A549 treated with CpdA at 1 μM for 4 hours (cell line): ENCODE measurements at places on chromosomes 4 and X. TPM values are rescaled to one million over a fixed set of nuclear protein-coding genes. Genes with fewer than 3 reads are reported as not detected.

Gene TBX22
- not detected in 5 replicates for total RNA-seq

Gene FAM236B
- not detected in 5 replicates for total RNA-seq

Gene ZFP92
- total RNA-seq = 0.41 to 0.73 TPM (median 0.56 TPM) in 5 replicates

Gene AMOT
- total RNA-seq = 0.02 to 0.54 TPM (median 0.07 TPM) in 3 of 5 replicates, not detected in the others

Gene STS
- 2.0 to 2.5 TPM (median 2.3 TPM) in 5 replicates for total RNA-seq

Gene POF1B
- 2.2 to 3.4 TPM (median 2.9 TPM) in 5 replicates for total RNA-seq

Gene ABCG2
- 20.6 to 24.1 TPM (median 21.2 TPM) in 5 replicates for total RNA-seq

Gene CXXC4
- total RNA-seq = 0.03 TPM in 2 of 5 replicates, not detected in the others

Gene FAT4
- total RNA-seq = 1.1 to 2.7 TPM (median 1.1 TPM) in 5 replicates

Gene LRAT
- not detected in 5 replicates for total RNA-seq

Gene MAGEA4
- total RNA-seq = not detected in 5 replicates

Gene GAGE12G
- total RNA-seq = not detected in 5 replicates

Gene PDCL2
- not detected in 5 replicates for total RNA-seq

Gene RAB33A
- 0.14 to 0.47 TPM (median 0.28 TPM) in 5 replicates for total RNA-seq

Gene CENPI
- total RNA-seq = 10.3 to 13.5 TPM (median 12.1 TPM) in 5 replicates

Gene EXOC1L
- not detected in 5 replicates for total RNA-seq

Gene TCEAL7
- not detected in 5 replicates for total RNA-seq

Gene PF4V1
- not detected in 5 replicates for total RNA-seq

Gene AFF1
- 7.0 to 12.0 TPM (median 10.0 TPM) in 5 replicates for total RNA-seq

Gene MAGEA2
- 0.09 to 0.22 TPM in 2 of 5 replicates, not detected in the others for total RNA-seq

Gene SULT1E1
- total RNA-seq = not detected in 5 replicates

Gene AMBN
- not detected in 5 replicates for total RNA-seq

Gene CCDC110
- not detected in 5 replicates for total RNA-seq

Gene GRIA2
- not detected in 5 replicates for total RNA-seq

Gene CASP3
- 19.5 to 33.4 TPM (median 22.2 TPM) in 5 replicates for total RNA-seq

Gene SLC49A3
- 0.10 to 0.42 TPM (median 0.20 TPM) in 5 replicates for total RNA-seq
